ENCODE measurements at places on chromosomes 1 and 21. TPM values are rescaled to one million over a fixed set of nuclear protein-coding genes. Genes with fewer than 3 reads are reported as not detected.

DNA sequence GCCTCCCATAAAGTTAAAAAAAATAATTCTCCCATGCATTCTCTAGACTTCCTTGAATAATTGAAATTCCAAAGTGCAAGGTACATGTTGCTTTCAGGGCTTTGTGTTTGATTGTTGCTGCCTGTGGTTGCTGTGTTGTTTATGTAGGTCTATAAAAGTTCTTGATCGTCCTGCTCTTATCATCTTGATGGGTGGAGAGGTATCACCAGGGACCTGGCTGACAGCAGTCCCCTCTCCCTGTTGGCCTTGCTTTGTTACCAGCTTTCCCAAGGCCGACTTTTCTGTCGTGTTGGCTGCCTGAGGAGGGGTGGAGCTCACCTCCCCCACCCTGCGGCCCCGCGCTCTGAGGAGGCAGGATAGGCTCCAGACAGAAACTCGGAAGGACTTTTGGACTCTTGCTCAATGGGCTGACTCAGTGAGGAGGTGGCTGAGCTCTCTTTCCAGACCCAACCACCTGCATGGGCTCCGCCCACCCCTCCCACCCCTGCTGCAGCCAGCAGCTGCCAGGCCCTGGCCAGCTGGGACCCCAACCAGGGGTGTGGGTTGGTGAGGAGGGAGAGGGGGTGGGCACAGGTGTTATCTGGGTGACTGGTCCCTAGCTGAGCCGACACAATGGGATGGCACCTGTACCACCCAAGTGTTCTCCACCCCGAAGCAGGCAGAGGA lies 2.0 kb downstream of the INAVA start:
- peak overlapping the region; percentile 100 for H3K27ac ChIP-seq
- H3K4me1 ChIP-seq: peaks cover 41% of the 10 kb centered on the region
- no peaks in the 10 kb centered on the region for H3K36me3 ChIP-seq
- H3K4me3 ChIP-seq: no peak overlapping the region
- DNase-seq: peak; percentile 92

- no peaks in the 10 kb centered on the region for H3K27me3 ChIP-seq
- no peak overlapping the region for H3K27ac ChIP-seq
- H3K4me3 ChIP-seq: no peak overlapping the region
- H3K36me3 ChIP-seq: no peaks in the 10 kb centered on the region
- no peaks in the 10 kb centered on the region for H3K4me1 ChIP-seq
Measured at GRCh38 chr1:48203287-48203900, 19.1 kb upstream of the SLC5A9 start.

- H3K27me3 ChIP-seq: no peaks in the 10 kb centered on the region
- H3K36me3 ChIP-seq: no peaks in the 10 kb centered on the region
- no peak for DNase-seq
- no peaks in the 10 kb centered on the region for H3K4me1 ChIP-seq
- no peak overlapping the region for H3K27ac ChIP-seq
Measured at GRCh38 chr1:104406728-104407127, 657.0 kb downstream of the AMY1C start.

Gene TRIM58
- not detected for total RNA-seq

Gene MPL
- total RNA-seq: not detected

Gene TRIM45
- total RNA-seq: 4.1 TPM

GRCh38 chr1:245226203-245226499 lies 71.4 kb downstream of the KIF26B start:
- H3K36me3 ChIP-seq: no peaks in the 10 kb centered on the region
- no peaks in the 10 kb centered on the region for H3K27me3 ChIP-seq
- H3K4me3 ChIP-seq: no peak overlapping the region
- no peak overlapping the region for H3K27ac ChIP-seq

- H3K27ac ChIP-seq: peak overlapping the region; percentile 89
- H3K36me3 ChIP-seq: no peaks in the 10 kb centered on the region
- DNase-seq: peak; percentile 37
- H3K4me3 ChIP-seq: no peak overlapping the region
- H3K27me3 ChIP-seq: no peaks in the 10 kb centered on the region
Measured at GRCh38 chr21:38951095-38951730, 145.5 kb downstream of the ETS2 start.

Gene CTSS
- total RNA-seq: 5.3 TPM

DNA sequence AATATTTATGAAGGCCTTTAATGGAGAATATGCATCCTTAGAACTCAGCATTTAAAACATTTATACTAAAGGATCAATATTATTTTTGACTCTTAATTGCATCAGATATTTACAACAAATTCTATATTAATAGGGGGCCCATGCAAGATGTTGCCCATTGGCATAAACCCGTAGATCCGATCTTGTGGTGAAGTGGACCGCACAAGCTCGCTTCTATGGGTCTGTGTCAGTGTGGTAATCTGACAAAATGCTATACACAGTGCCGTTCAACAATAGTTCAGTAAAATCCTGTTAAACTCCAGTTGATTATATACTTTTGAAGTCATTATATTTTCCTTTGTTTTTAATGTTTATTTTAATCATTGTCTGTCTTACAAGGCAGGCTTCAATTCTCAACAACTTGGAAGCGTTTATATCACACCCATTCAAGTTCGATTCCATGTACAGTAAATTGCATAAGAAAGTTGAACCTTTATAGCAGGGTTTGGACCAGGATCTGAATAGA lies 809.2 kb downstream of the USP25 start:
- H3K4me1 ChIP-seq: no peaks in the 10 kb centered on the region
- no peak overlapping the region for H3K27ac ChIP-seq
- no peaks in the 10 kb centered on the region for H3K36me3 ChIP-seq
- no peaks in the 10 kb centered on the region for H3K27me3 ChIP-seq

Gene TMEM52
- total RNA-seq: 3.6 TPM

Gene AADACL4
- 0.20 TPM for total RNA-seq

All from hepatocyte (in vitro differentiated cells).